ENCODE measurements at places on chromosomes 1 and 21.
A peak's percentile ranks its signal among the peaks of the same experiment; 100 is the strongest.

DNA sequence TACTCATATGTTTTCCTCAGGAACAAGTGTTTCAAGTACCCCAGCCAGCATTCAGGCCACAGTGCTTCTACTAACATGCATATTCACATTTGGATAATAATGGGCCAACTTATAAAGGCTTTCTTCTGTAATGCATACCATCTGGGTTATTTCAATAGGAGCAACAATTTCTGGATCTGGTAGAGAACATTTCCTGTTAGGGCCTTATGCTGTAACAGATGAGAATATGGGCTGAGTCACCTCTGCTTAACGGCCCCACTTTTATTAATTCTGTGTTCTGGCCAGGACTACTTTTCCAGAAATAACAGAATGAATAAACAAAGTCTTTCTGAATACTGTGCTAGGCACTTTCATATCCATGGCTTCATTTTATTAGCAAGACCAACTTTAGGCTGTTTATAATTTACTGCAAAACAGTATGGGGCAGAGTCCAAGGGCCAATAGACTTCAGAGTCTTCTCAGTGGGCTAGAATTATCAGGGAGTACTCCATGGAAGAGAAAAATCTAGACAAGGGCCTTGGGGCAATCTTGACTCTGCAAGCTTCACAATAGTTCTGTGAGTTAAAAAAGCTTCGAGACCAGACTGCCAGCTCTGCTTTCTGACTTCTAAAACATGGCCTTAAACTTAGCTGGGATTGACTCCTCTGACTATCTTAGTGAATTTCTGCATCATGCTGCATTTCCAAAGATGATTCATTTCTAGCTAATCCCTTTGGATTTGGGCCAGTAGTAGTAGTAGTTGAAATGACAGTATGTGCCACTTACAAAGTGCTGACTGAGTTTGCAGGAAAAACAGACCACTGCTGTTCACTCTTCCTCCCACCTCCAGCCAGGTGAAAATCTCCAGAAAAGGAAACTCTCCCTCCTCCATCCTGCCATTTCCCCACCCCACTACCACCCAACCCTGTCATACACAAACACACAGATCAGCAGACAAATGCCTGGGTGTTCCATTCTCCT is 8.2 kb upstream of the SSX2IP start:
- DNase-seq = no peak

GRCh38 chr1:156803086-156803851 is 13.4 kb downstream of the SH2D2A start:
- no peak for DNase-seq

DNA sequence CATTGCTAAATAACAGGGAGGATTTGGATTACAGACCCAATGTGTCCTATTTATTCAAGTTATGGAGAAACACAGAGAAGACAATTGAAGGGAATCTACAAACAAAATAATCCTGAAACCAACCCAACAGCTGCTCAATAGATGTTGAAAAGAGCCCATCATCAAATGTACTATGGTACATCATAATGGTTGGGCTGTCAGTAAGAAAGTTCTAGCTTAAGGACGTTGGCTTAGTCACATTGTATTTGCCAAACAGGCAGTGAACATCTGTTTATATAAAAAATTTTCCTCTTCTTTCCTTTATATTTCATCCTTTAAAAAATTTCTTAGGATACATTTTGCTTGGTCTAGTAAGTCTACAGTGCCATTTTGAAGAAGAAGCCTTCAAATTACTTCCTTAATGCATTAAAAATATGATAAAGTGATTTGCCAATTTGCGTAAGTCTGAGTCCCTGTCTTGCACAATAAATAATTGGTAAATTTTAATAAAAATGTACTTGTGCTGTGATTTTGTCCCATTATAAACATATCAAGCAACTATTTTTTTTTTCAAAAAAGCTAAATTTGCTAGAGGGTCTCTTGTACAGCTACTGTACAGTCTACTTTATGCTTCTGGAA is 14.4 kb downstream of the MAP3K7CL start:
- no peak for DNase-seq

DNA sequence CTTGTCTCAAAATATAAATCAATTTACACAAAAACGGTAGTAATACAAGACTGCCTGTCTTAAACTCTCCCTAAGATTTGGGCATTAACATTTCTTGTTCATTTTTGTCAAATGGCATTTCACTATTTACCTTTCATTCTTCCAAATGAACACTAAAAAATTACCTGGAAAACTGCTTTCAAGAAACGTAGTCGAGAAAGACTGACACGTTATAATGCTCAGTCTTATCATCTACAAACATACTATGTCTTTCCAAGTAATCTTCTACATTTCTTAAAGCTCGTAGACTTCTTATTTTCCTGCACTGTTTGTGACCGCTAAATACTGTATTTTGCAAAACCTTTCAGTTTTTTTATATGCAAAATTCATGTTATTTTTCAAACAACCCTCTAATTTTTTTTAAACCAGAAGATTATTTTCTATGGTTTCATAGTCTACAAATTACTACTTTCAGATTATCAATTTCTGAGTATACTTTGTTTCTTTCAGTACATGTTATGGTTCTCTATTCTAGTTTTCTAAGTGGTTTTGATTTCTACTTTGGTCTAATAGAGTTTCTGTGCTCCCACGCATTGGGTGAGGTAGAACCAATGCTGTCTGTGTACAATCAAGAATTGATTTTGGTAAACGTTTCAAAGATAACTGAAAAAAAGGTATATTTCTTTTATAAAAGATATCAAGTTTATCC is 336.4 kb downstream of the SMYD3 start:
- no peak for DNase-seq

- no peak for DNase-seq
Observed at GRCh38 chr1:103997631-103998030, 247.9 kb downstream of the AMY1C start.

- no peak for DNase-seq
Observed at GRCh38 chr1:24762133-24762676, 17.0 kb downstream of the CLIC4 start.

GRCh38 chr1:103516693-103517092 is 8.8 kb upstream of the RNPC3 start:
- DNase-seq = no peak

DNA sequence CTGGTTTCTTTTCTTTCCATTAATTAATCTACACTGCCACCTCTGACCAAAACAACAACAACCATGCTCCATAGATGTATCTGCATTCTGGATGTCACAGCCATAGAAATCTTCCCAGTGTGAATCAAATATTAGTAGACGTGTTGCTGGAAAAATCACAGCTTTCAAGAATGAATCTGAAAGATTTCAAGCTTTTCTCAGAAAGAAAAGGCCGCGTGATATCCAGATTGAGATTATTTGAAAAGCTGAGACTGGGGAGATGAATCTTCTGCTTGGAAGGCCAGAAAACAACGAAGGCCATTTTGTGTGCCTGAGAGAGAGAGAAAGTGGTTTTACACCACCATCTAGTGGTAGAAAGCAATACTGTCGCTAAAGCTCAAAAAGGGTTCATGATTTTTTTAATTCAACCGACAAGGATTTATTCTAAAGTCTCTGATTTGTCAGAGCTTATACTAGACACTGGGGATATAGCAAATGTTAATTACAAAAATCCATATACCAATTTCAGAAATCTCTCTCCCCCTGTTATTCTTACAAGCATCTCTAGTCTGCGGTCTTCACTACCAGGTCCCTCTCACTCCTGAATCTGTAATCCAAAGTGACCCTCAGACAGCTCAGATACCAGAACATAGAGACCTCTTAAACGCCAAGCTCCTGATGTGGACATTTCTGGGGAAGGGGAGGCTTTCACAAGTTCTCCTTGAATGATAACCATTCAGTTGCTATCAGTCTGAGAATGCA is 87.5 kb upstream of the SGIP1 start:
- no peak for DNase-seq

DNA sequence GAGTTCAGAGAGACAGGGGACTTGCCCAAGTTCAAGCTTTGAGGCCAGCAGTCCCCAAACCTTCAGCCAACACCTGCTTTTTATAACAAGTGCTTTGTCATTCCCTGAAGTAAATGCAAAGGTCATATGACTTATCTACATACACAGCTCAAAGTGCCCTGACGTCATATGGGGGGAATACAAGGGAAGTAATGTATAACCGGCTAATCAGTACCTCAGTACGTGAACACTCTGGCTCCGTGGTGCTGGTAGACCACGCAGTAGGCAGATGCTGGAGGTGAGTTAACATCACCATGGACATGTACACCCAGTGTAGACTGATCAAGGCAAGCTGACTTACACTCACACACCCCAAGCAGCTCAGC is 60.0 kb downstream of the BACE2 start:
- no peak for DNase-seq

GRCh38 chr1:61640531-61641530 is 84.1 kb downstream of the TM2D1 start:
- no peak for DNase-seq

DNA sequence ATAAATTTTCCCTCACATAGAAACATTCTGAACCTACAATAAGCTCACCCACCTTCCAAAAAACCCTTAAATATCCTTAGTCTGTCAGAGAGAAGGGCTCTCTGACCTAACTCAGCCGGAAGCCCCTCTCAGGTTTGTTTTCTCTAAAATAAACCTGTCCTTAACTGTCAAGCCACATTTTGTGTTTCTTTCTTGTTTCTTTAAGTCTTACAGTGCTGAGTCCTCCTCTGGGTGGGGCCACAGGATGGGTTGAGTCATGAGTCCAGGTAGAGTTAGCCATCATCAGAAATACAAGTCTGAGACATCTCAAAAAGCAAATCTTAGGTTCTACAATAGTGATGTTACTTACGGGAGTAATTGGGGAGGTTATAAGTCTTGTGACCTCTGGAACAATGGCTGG is 26.4 kb upstream of the SLC2A5 start:
- no peak for DNase-seq

DNA sequence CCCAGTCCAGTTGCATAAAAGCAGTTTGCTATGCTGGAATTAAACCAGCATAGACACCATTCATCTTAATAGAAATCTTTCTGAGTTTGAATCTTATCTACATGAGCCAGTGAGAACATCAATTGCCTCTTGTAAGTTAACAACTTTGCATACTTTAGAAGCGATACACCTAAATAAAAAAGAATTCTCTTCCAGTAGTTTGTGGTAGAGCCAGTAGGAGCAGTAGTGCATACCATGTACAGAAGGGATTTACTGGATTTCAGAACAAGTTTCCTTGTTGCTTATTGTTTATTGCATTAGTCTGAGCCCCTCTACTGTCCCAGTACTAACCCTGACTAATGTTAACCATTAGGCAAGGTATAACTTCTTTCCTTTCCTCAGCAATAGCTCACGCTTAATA is 313.1 kb downstream of the TGFB2 start:
- DNase-seq = no peak

GRCh38 chr1:151574575-151575529 is 34.7 kb downstream of the TUFT1 start:
- no peak for DNase-seq

- no peak for DNase-seq
Observed at GRCh38 chr1:12549460-12550349, 68.3 kb downstream of the DHRS3 start.

- DNase-seq = peak; percentile 87
Observed at GRCh38 chr1:9823943-9824701, at the start of gene CLSTN1. Gene CLSTN1 (minus strand): TSS chr1:9823965. CDS start chr1:9823733, 232 bp downstream.

DNA sequence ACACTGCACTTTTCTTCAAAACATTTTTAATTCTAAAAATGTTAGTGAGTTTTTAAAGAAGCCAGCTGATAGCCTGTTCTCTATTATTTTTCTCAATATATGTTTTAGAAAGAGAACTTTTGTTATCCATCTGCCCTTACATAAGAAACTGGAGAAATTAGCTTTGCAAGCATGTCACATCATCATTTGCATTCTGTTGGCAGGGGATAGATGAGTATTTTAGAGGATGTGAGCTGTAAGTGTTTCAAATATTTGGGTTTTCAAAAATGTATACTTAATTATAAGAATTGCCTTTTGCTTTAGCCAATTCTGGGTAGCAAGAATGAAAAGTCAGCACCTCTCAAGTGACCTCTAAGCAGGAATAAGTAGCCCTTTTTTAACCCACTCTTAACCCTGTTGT is 7.4 kb downstream of the NFIA start:
- DNase-seq = no peak

- DNase-seq = no peak
Observed at GRCh38 chr1:75293270-75293669, 159.1 kb downstream of the LHX8 start.

DNA sequence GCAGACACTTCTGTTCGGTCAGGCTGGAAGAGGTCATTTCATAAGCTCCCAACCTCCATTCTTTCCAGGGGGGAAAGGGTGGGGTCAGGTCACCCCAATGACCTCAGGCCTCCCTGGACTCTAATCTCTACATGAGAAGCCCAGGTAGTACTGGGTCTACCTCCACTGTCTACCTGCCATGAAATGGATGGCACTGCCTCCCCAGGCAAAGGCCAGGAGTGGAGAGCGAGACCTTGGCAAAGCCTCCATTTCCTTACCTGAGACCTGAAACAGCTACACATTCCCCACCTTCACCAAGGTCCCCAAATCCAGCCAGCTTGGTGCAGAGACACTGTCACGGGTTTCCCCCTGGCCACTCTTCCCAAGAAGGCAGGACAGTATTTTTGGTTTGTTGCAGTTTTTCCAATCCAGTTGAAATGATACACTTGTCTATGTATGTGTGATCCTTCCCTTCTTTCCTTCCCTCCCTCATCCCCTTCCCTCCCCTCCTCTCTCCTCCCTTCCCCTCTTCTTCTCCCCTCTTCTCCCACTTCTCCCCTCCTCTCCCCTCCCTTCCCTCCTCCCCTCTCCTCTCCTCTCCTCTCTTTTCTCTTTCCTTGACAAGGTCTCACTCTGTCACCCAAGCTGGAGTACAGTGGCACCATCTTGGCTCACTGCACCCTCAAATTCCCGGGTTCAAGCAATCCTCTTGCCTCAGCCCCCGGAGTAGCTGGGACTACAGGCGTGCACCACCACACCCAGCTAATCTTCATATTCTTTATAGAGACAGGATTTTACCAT is 16.1 kb downstream of the BTG2 start:
- no peak for DNase-seq

DNA sequence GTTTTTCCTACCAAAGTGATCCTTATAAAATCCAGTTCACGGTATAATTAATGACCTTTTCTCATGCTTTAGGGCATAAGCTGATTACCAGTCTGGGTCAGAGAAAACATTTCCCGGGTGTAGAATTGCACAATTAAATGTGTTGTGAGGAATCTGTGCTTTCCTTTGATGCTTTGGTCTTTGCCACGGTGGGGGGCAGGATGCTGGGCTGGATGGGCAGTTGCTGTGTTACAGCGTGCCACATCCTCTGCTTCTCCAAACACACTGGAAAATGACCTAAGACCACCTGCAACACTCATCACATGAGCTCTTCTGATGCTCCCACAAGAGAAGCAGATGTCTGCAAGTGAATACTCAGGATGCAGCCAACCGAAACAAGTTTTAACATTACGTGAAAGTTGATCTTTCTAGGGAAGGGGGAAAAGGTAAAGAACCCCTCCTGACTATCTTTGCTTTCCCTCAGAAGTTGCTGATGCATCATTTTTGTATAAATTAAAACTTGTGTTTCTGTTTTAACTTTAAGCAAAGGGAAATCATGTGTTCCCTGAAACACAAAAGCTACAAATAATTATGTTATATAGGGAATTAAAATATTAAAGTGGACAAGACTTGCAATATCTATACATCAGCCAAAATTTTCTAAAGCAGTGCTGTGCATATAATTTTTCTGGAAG is 515.3 kb upstream of the NR5A2 start:
- DNase-seq = no peak

All from pancreas (tissue), 10 donors.